ENCODE measurements at places on chromosomes 13 and 19.

DNA sequence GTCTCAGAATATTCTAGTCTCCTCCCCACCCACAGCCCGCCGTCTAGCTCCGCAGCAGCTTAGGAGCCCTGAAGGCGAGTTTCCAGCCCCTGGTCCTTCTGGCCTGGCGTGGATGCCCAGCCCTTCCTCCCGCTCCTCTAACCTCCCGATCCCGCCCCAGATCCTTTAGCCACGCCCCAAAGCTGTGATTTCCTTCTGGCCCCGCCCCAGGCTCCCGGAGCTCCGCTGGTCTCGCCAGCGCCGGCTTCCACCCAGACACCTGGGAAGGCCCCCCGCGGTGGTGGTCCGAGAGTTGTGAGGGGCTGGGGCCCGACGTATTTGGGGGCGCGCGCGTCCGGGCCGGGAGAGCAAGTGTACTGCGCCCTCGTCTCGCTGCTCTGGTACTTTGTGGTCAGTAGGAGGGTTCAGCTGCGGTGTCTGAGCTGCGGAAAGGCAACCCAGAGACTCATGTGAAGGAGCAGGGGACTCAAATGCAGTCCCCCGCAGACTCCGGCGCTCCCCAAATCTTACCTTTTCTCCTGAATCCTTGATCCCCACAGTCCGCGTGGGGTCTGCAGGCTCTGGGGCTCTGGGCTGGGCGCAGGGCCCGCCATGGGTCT lies at the start of gene CGB7:
Gene CGB7 (minus strand): TSS at position 114 of the 599 bp plus-strand sequence. CDS start 2,374 bp downstream, outside the sequence.
- no peak for DNase-seq

DNA sequence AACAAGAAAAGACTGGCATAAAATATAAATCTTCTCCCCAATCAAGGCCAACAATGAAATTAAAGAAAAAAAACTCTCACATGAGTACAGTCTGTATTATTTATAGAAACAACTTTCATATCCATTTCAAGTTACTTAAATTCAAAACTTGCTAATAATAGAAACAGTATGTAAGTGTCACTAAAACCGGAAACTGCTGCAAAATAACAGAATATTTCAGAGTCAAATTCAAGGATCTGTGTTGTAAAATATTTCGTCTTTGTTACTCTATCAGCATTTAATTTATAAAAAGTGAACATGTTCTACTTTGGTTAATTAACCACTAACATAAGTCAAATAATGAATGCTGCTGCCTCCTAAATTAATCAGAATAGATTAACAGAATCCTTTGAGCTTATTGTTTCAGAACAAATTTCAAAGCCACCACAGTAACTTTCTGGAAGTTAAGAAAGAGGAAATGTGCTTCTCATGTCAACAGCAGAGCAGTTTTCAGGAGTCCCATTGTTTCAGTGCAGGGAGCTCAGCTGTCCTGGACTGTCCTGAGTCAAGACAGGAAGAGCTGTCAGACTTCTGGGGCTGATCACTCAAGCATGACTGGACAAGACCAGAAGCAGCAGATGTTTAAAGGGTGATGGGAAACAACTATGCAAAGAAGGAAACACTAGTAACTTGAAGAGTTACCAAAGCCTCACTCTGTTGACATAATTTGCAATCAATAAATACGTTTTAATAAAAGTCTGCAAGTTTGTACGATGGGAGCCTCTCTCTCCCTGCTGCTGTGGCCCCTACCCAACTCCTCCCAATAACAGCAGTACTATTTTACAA lies 76.9 kb downstream of the FOXO1 start:
- DNase-seq, result no peak

DNA sequence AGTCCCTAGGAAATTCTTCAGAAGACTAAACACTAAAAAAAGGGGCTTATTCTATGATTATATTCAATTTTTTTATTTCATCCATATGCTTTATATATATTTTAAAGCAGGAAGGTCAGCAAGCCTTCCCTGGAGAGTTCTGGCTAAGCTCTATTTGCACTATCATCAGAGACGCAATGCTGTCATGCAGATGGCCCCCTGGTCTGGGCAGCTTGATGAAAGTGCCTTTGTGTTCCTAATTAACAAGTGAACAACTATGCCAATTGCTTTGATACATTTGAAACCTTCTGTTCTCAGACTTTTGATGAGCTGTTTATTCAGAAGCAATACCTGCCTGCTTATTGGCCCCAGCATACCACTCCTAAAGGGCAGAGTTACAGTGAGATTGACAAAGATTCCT lies 1344.6 kb downstream of the OLFM4 start:
- no peak for DNase-seq

DNA sequence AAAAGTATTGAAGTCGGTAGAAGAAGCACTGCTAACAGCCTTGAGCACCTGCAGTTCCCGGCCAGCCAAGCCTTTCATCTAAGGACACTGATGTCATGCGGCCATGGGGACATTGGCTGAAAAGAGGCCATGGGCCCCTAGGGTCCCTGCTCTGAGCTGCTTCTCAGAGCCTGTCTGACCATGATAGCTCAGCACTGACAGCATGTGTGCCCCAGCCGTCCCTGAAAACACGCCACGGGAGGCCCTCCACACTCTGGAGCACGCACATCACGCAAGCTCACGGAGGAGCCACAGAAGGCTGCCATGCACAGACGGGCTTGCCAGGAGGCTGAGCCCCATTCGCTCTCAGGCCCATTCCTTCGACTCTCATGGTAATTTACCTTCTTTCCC lies 51.8 kb downstream of the MLLT1 start:
- no peak for DNase-seq

GRCh38 chr19:49512970-49513745 lies 697 bp downstream of the FCGRT start:
- no peak for DNase-seq

- no peak for DNase-seq
Measured at GRCh38 chr19:32750441-32751055, 31.0 kb downstream of the TDRD12 start.

GRCh38 chr13:113186061-113186900 lies 22.2 kb downstream of the PCID2 start:
- DNase-seq, result no peak

GRCh38 chr13:50268500-50268899 lies 253.3 kb downstream of the KCNRG start:
- DNase-seq, result no peak

GRCh38 chr13:100399455-100399854 lies 189.1 kb downstream of the GGACT start:
- no peak for DNase-seq

DNA sequence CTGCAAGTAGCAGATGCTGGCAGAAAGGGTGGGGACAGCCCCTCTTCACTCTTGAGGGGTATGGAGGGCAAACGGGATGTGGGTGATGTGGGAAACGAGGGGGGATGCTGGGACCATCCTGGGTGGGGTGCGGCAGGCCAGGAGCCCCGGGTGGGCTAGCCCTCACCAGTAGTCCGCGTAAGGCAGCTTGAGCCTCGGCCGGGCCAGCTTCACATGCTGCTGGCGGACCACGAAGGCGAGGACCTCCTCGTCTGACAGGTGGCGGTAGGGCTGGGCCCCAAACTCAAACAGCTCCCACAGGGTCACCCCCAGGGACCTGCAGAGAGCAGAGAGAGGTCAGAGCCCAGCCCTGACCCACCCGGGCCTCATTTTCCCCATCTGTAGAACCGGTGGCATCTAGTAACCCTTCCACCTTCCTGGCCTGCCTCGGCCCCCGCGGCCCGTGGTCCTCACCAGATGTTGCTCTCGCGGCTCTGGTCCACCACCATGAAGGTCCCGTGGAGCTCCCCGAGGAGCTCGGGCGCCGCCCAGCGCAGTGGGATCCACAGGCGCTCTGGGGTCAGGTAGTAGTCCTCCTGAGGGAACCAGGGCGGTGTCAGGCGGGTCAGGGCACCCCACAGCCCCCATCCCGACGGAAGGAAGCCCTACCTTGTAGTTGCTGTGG lies 10.7 kb downstream of the LMTK3 start:
- DNase-seq, result no peak

- no peak for DNase-seq
Measured at GRCh38 chr19:40421993-40422747, 3.6 kb downstream of the SERTAD1 start.

- DNase-seq, result no peak
Measured at GRCh38 chr13:77359171-77359570, 32.3 kb upstream of the MYCBP2 start.

DNA sequence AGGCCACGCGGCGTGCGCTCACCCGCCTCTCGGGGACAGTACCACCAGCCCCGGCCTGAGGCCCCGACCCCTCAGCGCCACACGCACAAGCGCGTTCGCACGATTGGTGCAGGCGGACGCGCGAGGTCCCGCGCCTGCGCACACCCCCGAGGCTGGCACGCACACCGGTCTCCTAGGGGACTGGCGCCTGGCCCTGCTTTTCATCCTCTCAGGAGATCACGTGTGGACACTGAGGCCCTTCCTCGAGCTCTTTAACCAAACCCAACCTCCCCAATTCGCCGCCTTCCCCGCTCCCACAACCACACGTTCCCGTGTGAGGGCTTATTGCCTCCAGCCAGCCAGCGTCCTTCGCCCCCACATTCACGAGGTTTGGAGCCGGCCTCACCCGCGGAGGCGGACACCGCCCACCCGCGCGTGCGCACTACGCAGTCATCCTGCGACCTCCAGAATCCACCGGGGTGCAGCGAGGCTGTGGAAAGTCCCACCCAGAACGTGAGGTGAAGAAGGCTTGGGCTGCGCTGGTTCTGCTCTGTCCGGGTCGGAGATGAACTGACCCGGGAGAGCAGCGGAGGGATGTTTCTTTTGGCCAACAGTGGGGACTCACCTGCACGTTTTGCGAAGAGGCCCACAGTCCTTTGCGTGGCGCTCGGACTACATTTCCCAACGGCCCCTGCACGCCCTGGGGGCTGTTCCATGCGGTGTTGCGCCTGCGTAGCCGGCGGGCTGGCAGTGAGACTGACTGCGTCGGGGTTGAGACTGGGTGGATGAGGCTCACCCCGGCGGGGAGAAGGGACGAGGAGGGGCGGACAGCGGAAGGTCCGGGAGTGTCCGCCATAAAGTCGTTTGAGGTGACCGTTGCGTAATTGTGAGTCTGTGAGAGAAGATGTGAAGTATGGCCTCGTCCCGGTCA lies 539 bp upstream of the ZNF667 start:
- DNase-seq, result peak; percentile 24

DNA sequence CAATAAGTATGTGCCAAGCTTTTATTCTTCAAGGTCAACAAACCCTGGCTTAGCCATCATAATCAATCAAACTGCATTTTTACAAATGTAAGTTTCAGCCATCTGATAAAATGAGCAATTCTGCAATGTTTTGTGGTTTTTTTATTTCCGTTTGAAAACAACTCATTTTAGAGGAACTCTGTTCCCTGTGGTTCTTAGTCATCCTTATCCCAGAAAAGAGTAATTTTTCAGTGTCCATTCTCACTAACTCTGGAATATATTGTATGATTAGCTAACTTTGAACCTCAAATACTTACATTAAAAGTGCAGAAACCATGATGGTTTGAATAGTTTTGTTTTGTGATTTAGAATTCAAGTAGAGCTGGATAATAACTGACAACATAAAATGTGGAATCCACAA lies 87.6 kb downstream of the IRS2 start:
- DNase-seq, result no peak

Data from stimulated activated CD8-positive, alpha-beta memory T cell treated with anti-CD3 and anti-CD28 coated beads, Interleukin-2, amount 100 ng/mL, for 1 hour (primary cell).